ENCODE measurements at places on chromosomes 12 and 14.
A peak's percentile ranks its signal among the peaks of the same experiment; 100 is the strongest.

DNA sequence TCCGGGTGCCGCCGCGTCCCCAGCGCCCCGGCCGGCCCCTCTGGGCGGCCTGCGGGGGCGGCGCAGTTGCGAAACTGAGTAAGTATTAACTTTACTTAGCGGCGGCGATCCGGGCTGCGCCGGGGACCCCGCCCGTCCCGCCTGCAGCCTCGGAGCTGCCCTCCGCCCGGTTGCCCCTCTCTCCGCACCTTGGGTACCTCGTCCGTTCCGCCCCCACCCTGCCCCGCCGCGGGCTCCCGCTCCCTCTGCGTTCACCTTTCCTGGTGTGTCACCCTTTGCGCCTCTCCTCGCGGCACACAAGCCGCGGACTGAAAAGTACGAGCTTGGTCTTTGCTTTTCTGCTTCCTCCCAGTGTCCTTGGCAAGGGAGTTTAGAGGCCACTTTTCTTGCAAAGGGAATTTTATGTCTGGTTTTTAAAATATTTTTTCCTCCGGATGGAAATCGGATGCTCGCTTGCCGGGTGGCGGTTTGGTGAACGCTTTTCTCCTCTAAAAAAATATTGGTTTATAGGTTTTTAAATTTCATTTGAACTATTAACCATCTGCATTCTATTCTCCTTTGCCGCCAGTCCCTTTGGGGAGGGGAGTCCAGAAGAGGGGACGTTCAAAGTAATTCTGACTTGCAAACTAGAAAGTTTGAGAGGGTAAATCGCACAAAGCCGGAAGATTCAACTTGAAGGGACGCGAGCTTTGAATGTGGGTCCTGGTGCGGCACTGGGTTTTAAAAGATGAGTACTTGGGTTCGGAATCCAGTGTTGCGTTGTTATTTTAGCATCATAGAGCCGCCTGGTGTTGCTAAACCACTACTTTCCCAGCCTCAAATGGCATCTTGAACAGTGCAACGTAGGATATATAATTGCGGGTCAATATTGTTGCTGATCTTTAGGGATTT lies 834 bp downstream of the RASSF8 start:
- peak; percentile 47 for DNase-seq

GRCh38 chr12:110640275-110641025 lies 26.5 kb downstream of the TCTN1 start:
- no peak for DNase-seq

DNA sequence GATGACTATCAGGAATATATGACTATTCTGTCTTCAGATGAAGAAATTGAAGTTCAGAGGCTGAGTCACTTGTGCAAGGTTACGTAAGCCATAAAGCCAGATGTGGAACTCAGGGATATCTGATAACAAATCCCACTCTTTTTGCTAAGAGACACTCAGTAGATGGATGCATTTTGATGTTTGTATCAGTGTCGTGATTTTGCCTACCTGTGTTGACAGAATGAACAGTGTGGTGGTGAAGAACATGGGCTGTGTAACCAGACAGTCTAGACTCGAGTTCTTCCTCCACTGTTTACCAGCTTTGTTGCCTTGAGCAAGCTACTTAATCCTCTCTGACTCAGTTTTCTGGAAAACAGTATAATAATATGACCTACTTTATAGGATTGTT lies 93.9 kb downstream of the DAAM1 start:
- no peak for DNase-seq

DNA sequence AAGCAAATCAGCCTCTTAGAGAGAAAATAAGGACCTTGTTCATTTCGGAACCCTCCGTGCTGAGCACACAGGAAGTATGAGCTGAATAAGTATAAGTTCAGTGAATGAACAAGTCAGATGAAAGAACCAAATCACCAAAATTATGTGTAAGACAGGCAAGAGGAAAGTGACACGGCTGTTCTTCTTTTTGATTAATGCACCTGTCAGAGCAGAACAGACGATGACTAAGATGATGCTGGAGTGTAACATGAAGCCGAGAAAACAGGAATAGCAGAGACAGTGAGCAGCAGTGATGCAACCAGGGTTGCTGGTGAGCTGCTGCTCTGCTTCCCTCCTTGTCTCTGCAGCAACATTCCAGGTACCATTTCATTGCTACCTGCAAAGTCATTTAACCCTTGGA lies 861.1 kb downstream of the GALC start:
- no peak for DNase-seq

DNA sequence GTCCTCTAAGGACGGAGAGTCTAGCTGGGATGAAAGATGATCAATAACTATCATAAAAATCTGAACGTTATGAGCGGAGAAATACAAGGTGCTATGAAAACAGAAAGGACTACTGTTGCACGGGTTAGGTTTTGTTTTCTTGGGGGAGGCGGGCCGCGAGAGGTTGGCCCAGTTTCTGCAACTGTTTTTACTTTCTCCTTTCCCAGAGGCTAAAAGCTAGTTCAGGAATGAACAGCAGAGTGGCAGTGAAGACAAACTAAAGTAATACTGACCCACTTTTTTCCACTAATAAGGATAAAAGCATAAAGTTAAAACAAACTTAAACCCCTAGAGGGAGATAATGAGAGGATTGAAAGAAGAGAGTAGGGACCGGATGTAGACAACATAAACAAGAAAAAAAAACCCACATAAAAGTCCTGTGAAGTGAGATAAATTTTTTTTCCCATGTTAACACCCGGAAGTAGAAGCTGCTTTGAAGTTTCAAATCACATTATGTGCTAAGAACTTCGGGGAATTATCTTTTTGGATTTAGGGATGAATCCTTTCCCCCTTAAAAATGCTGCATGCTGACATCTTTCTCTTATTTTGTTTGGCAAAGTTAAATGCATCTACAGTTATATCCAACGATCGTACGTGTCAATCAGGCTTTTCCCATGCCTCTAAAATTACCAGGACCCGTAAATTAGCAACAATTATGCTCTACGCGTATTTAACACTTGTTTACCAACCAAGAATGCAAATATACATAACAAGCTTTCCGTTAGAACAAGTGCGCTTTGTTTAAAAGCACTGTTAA lies 1.0 kb upstream of the CDK17 start:
- DNase-seq: peak; percentile 78

- DNase-seq: peak; percentile 87
Measured at GRCh38 chr12:48815126-48816110, 2.9 kb upstream of the CACNB3 start.
